ENCODE measurements at places on chromosomes 13 and 19. TPM values are rescaled to one million over a fixed set of nuclear protein-coding genes. Genes with fewer than 3 reads are reported as not detected.

- H3K36me3 ChIP-seq, result no peaks in the 10 kb centered on the region
- peaks cover 4% of the 10 kb centered on the region for H3K4me1 ChIP-seq
- H3K27ac ChIP-seq, result no peak overlapping the region
Observed at GRCh38 chr13:104586051-104586746, 1520.0 kb upstream of the SLC10A2 start.

DNA sequence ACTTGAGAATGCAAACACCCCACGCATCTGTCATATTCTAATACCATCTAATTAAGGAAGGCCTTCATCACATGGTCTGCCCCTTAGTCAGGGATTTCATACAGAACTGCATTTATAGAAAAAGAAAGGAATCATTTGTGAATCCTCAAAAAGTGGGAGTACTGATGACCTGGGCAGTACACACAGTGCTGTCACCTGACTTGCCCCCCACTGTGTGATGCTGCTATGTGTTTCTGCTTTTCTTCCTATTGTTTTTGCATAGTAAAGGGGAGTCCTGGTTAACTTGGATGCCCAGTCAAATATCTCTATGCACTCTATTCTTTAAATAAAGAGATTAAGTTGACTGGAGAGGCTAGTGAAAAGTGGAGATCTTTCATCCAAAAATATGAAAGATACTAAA, 1921.2 kb upstream of the PRR20A start:
- H3K36me3 ChIP-seq, result no peaks in the 10 kb centered on the region
- no peak overlapping the region for H3K4me3 ChIP-seq
- no peak for DNase-seq
- no peak overlapping the region for H3K27ac ChIP-seq

DNA sequence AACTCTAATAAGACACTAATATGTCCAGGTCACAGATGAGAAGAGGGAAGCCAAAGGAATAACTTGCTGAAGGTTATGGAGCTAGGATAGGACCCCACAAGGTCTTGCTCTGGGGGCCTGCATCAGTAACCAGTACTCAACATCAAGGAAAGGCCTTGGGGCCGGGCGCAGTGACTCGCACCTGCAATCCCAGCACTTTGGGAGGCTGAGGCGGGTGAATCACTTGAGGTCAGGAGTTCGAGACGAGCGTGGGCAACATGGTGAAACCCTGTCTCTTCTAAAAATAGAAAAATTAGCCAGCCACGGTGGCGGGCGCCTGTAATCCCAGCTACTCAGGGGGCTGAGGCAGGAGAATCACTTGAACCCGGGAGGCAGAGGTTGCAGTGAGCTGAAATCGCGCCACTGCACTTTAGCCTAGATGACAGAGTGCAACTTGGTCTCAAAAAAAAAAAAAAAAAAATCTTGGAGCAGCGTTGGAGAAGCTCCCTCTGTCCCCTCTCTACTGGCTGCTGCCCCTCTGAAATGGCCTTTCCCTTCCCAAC, 1.8 kb downstream of the LONP1 start:
- H3K36me3 ChIP-seq, result peaks cover 17% of the 10 kb centered on the region
- H3K4me1 ChIP-seq, result peaks cover 21% of the 10 kb centered on the region
- no peak overlapping the region for H3K4me3 ChIP-seq
- no peaks in the 10 kb centered on the region for H3K27me3 ChIP-seq
- DNase-seq, result no peak

DNA sequence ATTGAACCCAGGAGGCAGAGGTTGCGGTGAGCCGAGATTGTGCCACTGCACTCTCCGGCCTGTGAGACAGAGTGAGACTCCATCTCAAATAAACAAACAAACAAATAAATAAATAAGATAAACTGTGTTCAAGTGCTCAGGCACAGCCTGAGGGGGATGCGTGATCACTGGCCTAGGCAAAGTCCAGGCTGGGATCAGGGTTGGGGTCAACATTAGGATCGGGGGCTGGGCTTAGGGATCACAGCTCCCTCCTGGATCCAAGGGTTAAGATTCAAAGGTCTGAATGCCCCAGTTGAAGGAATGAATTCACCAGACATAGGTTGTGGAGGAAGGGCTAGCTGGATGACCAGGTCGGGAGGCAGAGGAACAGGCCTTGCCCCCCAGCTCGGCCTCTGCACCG, 1.9 kb upstream of the EXOC3L2 start:
- DNase-seq, result no peak
- no peaks in the 10 kb centered on the region for H3K36me3 ChIP-seq
- H3K27me3 ChIP-seq, result peaks cover 3% of the 10 kb centered on the region
- peaks cover 19% of the 10 kb centered on the region for H3K4me1 ChIP-seq
- H3K27ac ChIP-seq, result no peak overlapping the region
- H3K4me3 ChIP-seq, result no peak overlapping the region

- no peaks in the 10 kb centered on the region for H3K27me3 ChIP-seq
- DNase-seq, result no peak
- no peaks in the 10 kb centered on the region for H3K36me3 ChIP-seq
- H3K4me1 ChIP-seq, result peaks cover 14% of the 10 kb centered on the region
- H3K27ac ChIP-seq, result no peak overlapping the region
Observed at GRCh38 chr13:74128156-74128767, 5.9 kb downstream of the KLF12 start.

Gene TLE6
- 0.53 TPM for total RNA-seq

Gene KIRREL2
- total RNA-seq, result 0.31 TPM

Gene GPR183
- total RNA-seq, result 1.8 TPM

Gene NOVA2
- 0.98 TPM for total RNA-seq
